ENCODE measurements at places on chromosomes 11 and 22. TPM values are rescaled to one million over a fixed set of nuclear protein-coding genes. Genes with fewer than 3 reads are reported as not detected.

ZBED5 gene
- 94.7 TPM for polyA plus RNA-seq

TMPRSS6 gene
- 0.02 TPM for polyA plus RNA-seq

VPREB1 gene
- polyA plus RNA-seq = not detected

OR51B4 gene
- polyA plus RNA-seq = not detected

RAB38 gene
- 15.4 TPM for polyA plus RNA-seq

UBQLN3 gene
- not detected for polyA plus RNA-seq

APIP gene
- polyA plus RNA-seq = 10.4 TPM

ZP1 gene
- polyA plus RNA-seq = 0.16 TPM

OTOG gene
- polyA plus RNA-seq = 0.41 TPM

RRAS2 gene
- polyA plus RNA-seq = 48.5 TPM

ACP2 gene
- 19.8 TPM for polyA plus RNA-seq

OR52H1 gene
- 0.09 TPM for polyA plus RNA-seq

RIBC2 gene
- polyA plus RNA-seq = 0.79 TPM

KRTAP5-3 gene
- not detected for polyA plus RNA-seq

C11orf91 gene
- polyA plus RNA-seq = not detected

C11orf16 gene
- 0.06 TPM for polyA plus RNA-seq

FREY1 gene
- 0.32 TPM for polyA plus RNA-seq

SLC22A8 gene
- polyA plus RNA-seq = not detected

CCDC87 gene
- polyA plus RNA-seq = 0.32 TPM

MTCH2 gene
- polyA plus RNA-seq = 171 TPM

CCDC34 gene
- 9.1 TPM for polyA plus RNA-seq

JHY gene
- polyA plus RNA-seq = 0.29 TPM

MRGPRX3 gene
- not detected for polyA plus RNA-seq

RTN4R gene
- polyA plus RNA-seq = 41.3 TPM

OPCML gene
- polyA plus RNA-seq = 7.3 TPM

SPTBN2 gene
- 19.1 TPM for polyA plus RNA-seq

BIRC3 gene
- 0.08 TPM for polyA plus RNA-seq

H19 gene
- 10.0 TPM for polyA plus RNA-seq

KCTD14 gene
- 24.9 TPM for polyA plus RNA-seq

PRR5L gene
- polyA plus RNA-seq = 9.2 TPM

CDPF1 gene
- polyA plus RNA-seq = 15.4 TPM

GPR83 gene
- 0.30 TPM for polyA plus RNA-seq

PHLDB1 gene
- polyA plus RNA-seq = 53.9 TPM

ELF5 gene
- not detected for polyA plus RNA-seq

NFAM1 gene
- polyA plus RNA-seq = 0.62 TPM

KRTAP5-10 gene
- 0.12 TPM for polyA plus RNA-seq

SIK2 gene
- polyA plus RNA-seq = 8.7 TPM

NEU3 gene
- 8.9 TPM for polyA plus RNA-seq

UBTFL1 gene
- not detected for polyA plus RNA-seq

KREMEN1 gene
- 2.1 TPM for polyA plus RNA-seq

PDE2A gene
- polyA plus RNA-seq = 7.1 TPM

HEPACAM gene
- polyA plus RNA-seq = not detected

SEPTIN3 gene
- polyA plus RNA-seq = 39.7 TPM

FOLR3 gene
- not detected for polyA plus RNA-seq

KDELR3 gene
- polyA plus RNA-seq = 8.0 TPM

IGF2 gene
- 0.74 TPM for polyA plus RNA-seq

CD3E gene
- polyA plus RNA-seq = 0.05 TPM

CTSW gene
- not detected for polyA plus RNA-seq

PTPRCAP gene
- polyA plus RNA-seq = 9.5 TPM

MOGAT2 gene
- not detected for polyA plus RNA-seq

MB gene
- polyA plus RNA-seq = 1.7 TPM

GRAP2 gene
- 0.19 TPM for polyA plus RNA-seq

FLRT1 gene
- polyA plus RNA-seq = 0.20 TPM

MIF gene
- polyA plus RNA-seq = 1,870 TPM

Data from H1 (cell line).